ENCODE measurements at places on chromosomes 1 and 21.

DNA sequence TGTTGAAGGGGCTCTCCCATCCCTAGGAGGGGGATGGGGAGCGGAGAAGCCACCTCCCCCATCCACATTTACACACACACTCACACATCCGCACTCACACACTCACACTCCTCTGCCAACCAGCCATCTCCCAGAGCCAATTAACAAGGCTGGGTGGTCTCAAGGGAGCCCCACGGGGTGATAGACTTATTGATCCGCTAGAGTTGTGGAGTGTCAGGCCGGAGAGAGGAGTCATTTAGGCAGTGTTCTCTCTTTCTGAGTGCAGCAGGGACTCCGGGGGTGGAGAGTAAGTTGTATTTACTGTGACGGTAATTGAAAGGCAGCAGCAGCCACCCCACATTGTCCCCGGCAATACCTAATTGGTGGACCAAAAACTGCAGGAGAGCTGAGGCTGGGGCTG, 61.6 kb downstream of the KLHDC7A start:
- H3K36me3 ChIP-seq = no peaks in the 10 kb centered on the region
- no peak overlapping the region for H3K27ac ChIP-seq

DNA sequence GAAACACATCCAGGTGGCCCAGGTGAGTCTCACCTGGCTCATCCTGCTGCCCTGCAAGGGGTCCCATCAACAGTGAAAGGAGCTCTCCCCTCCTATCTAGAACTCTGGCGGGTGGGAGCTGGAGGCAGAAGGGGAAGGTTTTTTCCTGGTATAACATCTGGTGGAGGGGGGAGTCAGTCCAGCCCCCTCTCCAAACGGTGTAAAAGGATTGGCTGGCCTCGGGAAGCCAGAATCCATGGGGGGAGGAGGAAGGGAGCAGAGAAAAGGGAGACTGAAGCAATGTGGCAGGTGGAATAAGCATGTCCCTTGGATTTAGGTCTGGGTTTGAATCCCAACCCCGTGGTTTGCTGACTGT, 1.2 kb upstream of the CAMK2N1 start:
- H3K4me1 ChIP-seq = peaks cover 10% of the 10 kb centered on the region
- no peak overlapping the region for H3K4me3 ChIP-seq
- DNase-seq = no peak
- H3K36me3 ChIP-seq = no peaks in the 10 kb centered on the region
- H3K27ac ChIP-seq = no peak overlapping the region
- H3K27me3 ChIP-seq = peaks cover 64% of the 10 kb centered on the region

DNA sequence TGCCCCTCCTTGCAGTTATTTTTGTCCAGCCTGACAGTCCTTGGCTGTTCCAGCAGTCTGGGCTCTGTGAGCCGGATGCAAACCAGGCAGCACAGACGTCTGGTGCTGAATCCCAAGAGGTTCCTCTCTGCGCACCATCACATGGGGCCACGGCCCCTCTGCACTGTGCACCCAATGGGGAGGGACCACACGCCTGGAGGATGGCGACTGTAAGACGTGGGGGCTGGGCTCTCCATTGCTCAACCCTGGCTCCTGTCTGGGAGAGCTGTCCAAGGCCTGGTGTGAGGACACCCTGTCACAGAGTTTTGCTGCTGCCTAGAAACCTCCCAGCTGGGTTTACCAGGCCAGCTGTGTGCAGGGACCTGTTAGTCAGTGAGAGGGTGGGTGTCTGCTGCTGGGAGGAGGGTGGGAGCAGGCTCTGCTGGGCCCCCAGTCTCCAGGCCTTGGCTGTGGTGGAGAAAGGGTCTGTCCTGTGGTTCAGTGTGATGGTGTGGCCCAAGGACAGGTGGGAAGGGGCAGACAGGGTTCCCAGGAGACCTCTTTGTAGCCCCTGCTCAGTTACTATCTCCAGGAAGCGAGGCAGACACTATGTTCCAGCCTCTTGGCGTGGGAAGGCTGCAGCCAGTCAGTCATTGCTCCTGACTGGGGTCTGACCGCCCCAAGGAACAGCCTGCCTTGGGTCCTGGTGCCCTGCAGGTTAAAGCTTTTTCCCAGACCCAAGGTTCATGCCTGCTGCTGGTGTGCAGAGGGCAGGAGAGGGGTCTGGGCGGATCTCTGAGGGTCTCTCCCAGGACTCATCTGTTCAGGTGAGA, 13.8 kb downstream of the HEYL start:
- no peak overlapping the region for H3K4me3 ChIP-seq
- H3K36me3 ChIP-seq = no peaks in the 10 kb centered on the region
- H3K27me3 ChIP-seq = peaks cover 19% of the 10 kb centered on the region
- H3K4me1 ChIP-seq = no peaks in the 10 kb centered on the region
- no peak overlapping the region for H3K27ac ChIP-seq

DNA sequence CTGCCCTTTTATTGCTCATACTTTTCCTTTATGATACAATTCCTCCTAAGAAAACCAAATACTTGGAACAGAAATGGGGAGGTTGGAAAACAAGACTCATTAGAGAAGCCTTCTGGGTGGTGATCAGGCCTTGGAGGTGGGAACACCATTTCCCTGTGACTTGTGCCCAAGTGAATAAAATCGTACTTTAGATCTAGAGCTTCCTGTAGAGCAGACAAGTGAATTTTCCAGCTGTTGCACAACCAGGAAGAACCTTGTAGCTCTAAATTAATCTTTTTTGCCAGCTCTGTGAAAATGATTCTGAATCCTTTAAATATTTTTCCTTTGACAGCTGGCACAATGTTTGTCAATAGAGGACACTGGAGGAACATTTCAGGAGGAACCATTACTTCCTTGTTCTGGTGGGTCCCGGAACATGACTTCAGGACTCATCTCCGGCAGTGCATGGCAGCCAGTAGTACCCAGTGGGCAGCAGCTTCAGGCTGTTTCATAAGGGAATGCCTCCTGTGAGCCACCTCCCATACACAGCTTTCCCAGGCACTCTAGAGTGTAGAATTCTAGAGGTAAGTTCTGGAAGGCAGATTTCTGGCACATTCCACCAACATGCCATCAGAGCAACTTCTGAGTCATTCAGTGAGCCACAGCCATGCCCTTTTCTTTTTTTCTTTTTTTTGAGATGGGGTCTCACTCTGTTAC, 5.5 kb upstream of the SNAPIN start:
- H3K27ac ChIP-seq = no peak overlapping the region
- peaks cover 9% of the 10 kb centered on the region for H3K4me1 ChIP-seq
- H3K4me3 ChIP-seq = no peak overlapping the region
- H3K36me3 ChIP-seq = no peaks in the 10 kb centered on the region

- peaks cover 39% of the 10 kb centered on the region for H3K4me1 ChIP-seq
- H3K27ac ChIP-seq = no peak overlapping the region
- no peak for DNase-seq
- peaks cover 4% of the 10 kb centered on the region for H3K27me3 ChIP-seq
- H3K36me3 ChIP-seq = peaks cover 35% of the 10 kb centered on the region
Measured at GRCh38 chr21:34846601-34847112, 177.9 kb downstream of the CLIC6 start.

- H3K4me1 ChIP-seq = peaks cover 5% of the 10 kb centered on the region
- no peak overlapping the region for H3K27ac ChIP-seq
- peaks cover 10% of the 10 kb centered on the region for H3K27me3 ChIP-seq
- no peak for DNase-seq
Measured at GRCh38 chr1:244246334-244246733, 195.3 kb downstream of the ZBTB18 start.

DNA sequence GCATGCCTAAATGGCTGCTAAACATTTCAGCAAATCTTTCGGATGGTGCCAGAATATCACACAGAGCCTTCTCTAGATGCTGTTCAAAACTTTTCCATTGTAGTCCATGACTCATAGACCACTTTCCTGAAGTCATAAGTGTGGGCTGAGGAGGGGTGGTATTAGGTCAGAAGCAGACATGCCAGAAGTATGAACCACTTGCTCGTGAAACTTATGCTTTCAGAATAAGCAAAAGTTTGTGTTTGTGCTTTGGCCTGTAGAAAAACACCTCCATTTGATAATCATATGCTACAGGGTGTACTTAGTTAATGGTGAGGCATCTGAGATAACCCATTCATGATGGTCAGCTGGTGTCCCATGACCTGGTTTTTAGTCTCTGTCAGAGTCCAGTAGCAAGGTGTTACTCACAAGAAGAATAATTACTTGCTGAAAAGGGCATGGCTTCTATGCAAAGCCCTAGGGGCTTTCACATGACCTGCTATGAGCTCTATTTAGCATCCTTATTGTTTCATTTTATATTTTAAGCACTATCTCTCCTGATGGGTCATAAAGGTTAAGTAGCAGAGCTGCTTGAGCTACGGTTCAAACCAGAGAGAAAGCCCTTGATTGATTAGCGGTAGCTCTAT, 183.1 kb upstream of the IVNS1ABP start:
- H3K27ac ChIP-seq = no peak overlapping the region
- H3K27me3 ChIP-seq = no peaks in the 10 kb centered on the region
- no peak for DNase-seq
- no peak overlapping the region for H3K4me3 ChIP-seq

GRCh38 chr1:228184152-228184551, 18.5 kb downstream of the IBA57 start:
- no peak for DNase-seq
- no peak overlapping the region for H3K4me3 ChIP-seq
- H3K36me3 ChIP-seq = no peaks in the 10 kb centered on the region
- peaks cover 15% of the 10 kb centered on the region for H3K4me1 ChIP-seq
- no peaks in the 10 kb centered on the region for H3K27me3 ChIP-seq

DNA sequence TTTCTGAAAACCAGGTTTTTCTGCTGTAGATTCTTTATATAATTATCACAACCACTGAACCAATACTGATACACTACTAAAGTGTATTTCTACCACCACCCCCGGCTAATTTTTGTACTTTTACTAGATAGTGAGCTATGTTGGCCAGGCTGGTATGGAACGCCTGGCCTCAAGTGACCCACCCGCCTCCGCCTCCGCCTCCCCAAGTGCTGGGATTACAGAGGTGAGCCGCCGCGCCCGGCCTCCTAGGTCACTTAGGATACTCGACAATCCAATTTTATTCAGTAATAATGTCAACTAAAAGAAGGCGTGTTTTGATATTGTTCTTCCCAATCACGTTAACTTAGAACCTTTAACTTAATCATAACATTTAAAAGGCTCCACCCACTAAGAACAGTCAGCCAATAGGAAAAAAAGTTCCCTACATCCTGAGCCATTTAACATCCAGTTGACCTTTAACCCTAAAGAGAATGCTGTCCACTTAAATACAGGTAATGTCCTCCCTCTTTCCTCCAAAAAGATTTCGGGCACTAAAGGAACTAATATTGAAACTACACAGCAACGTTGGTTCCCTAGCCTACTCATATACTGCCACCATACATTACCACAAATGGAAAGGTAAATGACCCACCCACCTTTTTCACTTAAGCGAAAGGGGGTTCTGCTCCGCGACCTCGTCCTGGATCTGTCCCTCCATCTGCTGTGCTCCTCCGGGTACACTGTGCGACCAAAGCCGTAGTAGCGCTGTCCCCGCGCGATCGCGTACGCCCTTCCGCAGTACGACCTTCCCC, 1.2 kb downstream of the RSRP1 start:
- H3K27ac ChIP-seq = peak overlapping the region; percentile 99
- no peak for DNase-seq
- peak overlapping the region; percentile 99 for H3K4me3 ChIP-seq
- H3K27me3 ChIP-seq = peaks cover 3% of the 10 kb centered on the region

GRCh38 chr1:184793967-184794366, 39.3 kb upstream of the EDEM3 start:
- no peaks in the 10 kb centered on the region for H3K27me3 ChIP-seq
- H3K4me1 ChIP-seq = peaks cover 19% of the 10 kb centered on the region
- H3K36me3 ChIP-seq = peaks cover 44% of the 10 kb centered on the region
- no peak overlapping the region for H3K4me3 ChIP-seq
- H3K27ac ChIP-seq = no peak overlapping the region

GRCh38 chr21:40173816-40174215, 306.6 kb downstream of the PCP4 start:
- DNase-seq = no peak
- no peaks in the 10 kb centered on the region for H3K36me3 ChIP-seq
- H3K4me1 ChIP-seq = no peaks in the 10 kb centered on the region
- no peaks in the 10 kb centered on the region for H3K27me3 ChIP-seq

DNA sequence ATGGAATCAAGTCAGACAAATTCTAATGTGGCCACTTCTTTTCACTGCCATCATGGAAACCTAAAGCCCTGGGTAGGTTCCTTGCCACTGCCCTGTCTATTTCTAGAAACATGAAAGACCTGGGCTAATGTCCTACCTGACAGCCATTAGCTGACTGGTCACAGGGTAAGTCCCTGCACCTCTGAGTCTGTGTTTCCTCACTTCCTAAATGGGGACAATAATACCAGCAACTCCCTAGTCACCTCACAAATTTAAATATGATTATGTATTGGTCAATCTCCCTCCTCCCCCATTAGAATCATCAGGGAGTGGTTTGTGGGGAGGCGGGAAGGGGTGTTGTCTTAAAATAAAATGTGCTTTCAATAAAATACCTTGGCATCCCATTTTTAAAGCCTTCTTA, 2.2 kb downstream of the CREG1 start:
- no peak overlapping the region for H3K27ac ChIP-seq
- DNase-seq = no peak
- no peak overlapping the region for H3K4me3 ChIP-seq
- H3K4me1 ChIP-seq = peaks cover 41% of the 10 kb centered on the region

- peak overlapping the region; percentile 9 for H3K27ac ChIP-seq
- peak overlapping the region; percentile 8 for H3K4me3 ChIP-seq
- H3K36me3 ChIP-seq = peaks cover 13% of the 10 kb centered on the region
- no peak for DNase-seq
Measured at GRCh38 chr1:45552331-45552730, 1.7 kb downstream of the AKR1A1 start.

GRCh38 chr1:10495952-10496351, 21.2 kb downstream of the PEX14 start:
- peak; percentile 52 for DNase-seq
- H3K27ac ChIP-seq = peak overlapping the region; percentile 97
- peaks cover 54% of the 10 kb centered on the region for H3K4me1 ChIP-seq
- H3K27me3 ChIP-seq = no peaks in the 10 kb centered on the region

DNA sequence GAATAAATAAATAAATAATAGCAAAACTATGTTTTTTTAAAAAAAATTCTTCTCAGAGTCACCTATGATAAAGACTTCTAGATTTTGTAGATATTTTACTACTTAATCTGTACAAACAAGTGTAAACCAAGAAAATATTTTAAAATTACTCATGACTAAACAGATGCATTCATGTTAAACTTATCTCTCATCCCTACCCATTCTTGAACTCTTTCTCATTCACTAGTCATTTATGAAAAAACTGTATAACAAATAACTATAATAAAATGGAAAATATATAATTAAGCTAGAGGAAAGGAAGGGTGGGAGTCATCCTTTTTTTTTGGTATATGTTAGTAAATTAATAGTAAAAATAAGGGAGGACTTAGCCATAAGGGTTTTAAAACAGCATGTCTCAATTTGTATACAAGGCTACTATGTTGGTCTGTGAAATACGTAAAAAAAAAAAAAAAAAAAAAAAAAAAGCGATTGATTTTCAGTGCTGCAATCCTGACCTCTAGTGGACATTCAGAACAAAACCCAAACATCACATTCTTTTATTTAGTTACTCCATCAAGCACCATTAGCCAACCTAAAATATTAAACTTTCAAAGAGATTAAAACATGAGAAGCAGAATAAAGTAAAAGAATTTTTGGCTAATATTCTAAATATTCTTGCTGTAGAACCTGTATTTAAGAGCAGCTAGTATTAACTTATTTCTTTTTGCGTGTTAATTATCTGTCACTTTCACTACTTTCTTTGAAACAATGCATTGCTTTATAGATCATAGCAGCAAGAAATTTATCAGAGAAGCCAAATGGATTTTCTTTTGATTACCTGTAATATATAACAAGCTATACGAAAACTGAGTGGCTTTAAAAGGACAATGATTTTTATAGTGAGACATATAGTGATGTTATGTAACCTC, 255.8 kb upstream of the CACYBP start:
- H3K27me3 ChIP-seq = no peaks in the 10 kb centered on the region
- no peak overlapping the region for H3K27ac ChIP-seq
- no peak for DNase-seq
- no peaks in the 10 kb centered on the region for H3K4me1 ChIP-seq

Data from activated CD8-positive, alpha-beta memory T cell treated with anti-CD3 and anti-CD28 coated beads, Interleukin-2, amount 10 ng/mL, durations not matched to agents 7 days and 5 days (primary cell).